Nephron progenitor cell (in vitro differentiated cells): ENCODE measurements at places on chromosomes 1 and 21.

DNA sequence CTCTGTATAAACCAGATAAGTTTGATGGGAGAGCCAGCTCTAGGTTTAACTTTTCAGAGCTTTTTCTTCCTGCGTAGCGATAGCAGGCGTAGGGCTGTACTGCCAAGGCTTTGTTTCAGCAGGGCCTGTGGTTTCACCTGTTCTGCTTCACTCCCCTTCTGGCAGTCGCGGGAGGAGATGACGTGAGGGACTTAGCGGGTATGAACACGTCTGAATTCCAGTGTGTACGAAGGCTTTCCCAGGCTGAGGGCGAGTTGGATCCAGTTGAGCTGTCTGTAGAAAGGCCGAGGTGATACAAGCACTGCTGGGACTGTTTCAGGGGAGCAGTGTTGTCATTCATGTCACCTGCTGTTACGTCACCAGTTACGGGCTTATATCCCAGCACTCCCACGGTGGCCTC, 21.2 kb downstream of the PEX14 start:
- DNase-seq, result no peak

- no peak for DNase-seq
Measured at GRCh38 chr1:84800090-84801073, 92.6 kb downstream of the LPAR3 start.

DNA sequence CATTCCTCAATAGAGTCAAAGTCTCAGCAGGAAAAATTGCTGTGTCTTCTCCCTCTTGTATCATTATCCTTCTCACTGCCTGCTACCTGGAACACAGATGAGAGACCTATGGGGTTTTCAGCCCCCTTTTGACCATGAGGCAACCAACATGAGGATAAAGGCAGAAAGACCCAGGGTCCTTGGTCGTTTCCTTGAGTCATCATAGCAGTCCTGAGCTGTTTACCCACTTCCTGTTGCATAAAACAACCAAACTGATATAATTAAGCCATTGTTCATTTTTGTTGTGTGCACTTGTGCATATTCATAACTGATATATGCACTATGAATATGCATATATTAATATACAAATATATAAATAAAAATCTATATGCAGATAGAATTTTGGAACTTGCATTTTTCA, 188.3 kb upstream of the MAP1LC3C start:
- DNase-seq, result no peak

DNA sequence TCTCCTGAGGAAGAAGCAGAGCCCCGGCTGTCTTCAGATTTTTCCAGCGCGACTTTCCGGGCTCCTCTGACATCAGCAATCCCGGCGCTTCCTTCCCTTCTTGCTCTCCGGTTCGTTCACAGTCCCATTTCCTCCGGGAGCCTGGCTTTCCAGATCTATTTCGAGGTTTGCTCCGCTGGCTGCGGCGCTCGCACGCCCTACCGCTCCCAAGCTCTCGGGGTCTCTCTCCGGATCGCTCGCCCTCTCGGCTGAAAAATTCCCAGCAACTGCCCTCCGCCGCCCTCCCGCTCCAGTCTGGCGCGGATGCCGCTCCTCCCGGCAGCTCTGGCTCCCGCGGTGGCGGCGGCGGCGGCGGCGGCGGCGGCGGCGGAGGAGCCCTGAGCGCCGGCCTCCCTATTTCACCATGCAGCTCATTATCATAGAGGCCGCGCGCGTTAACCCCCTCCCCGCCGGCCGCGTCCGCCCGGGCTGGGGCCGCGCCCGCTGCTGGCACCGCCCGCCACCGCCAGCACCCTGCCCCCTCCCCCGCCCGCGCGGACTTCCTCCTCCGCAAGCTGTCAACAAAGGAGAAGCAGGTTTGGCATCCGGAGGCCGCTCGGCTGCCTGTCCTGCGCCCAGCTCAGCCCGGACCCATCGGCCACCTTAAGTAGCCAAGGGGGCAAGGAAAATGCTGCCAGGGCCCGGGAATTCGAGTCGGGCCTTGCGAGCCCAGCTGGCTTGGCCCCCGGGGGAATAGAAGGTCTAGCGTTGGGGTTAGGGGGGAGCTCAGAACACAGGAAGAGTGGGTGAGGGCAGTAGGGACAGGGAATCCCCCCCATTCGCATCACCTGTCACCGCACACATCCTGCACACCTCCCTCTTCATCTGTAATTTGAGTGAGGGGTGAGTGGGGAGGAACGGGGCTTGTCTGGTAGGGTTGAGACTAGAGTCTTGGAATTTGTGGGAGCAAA, at the start of gene PLXNA2:
Gene PLXNA2, minus strand, starts transcription at position 418 of the 950 bp plus-strand sequence. CDS start 26,462 bp downstream, outside the sequence.
- DNase-seq, result peak; percentile 84

DNA sequence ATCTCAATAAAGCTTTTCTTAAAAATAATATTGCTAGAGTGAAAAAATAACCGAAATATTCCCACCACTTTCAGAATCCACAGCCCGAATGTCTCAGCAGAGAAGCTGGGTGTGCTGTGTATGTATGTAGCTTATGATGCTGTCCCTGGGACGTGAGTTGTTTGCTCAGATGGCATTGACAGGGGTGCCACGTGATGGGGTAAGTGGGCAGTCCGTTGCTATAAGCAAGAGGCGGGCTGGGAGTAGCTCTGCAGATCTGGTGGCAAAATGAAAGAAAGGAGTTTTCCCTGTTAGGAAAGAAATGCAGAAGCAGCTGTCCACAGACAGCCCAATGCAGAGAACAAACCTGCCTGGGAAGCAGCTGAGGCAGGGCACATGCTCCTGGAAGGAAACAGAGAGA, 3.8 kb upstream of the FAM20B start:
- DNase-seq, result no peak

GRCh38 chr1:228455715-228456114, 31.5 kb upstream of the RNF187 start:
- DNase-seq, result no peak

DNA sequence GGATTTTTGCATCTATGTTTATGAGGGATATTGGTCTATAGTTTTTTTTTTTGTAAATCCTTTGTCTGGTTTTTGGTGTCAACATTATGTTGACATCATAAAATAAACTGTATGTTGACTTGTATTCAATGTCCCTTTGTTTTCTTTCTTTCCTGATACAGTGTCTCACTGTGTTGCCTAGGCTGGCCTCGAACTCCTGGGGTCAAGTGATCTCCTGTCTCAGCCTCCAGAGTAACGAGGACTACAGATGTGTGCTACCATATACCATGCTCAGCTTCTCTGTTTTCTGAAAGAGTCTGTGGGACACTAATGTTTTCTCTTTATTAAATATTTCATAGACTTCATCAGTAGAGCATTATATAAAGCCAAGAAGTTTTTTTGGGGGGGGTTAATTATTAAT, 18.3 kb downstream of the MAN1C1 start:
- no peak for DNase-seq

DNA sequence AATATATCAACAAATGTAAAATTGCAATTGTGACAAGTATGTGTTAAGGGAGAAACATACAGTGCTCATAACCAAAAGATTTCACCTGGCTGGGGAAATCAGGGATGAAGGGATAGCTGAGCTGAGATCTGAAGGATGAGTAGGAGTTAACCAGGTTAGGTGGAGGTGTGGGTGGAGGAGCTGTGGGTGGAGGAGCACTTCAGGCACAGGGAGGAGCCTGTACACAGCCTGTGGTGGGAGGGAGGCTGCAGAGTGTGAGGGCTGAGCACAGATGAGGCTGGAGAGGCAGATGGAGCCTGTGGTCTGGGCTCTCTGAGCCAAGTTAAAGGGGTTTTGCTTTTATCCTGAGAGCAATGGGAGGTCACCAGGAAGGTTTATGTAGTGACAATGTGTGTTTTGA, 111.9 kb downstream of the XCL2 start:
- DNase-seq, result no peak
